ENCODE measurements at places on chromosomes 5 and 9.
A peak's percentile ranks its signal among the peaks of the same experiment; 100 is the strongest.

- no peak for DNase-seq
Measured at GRCh38 chr5:136840601-136841000, 475.3 kb upstream of the TRPC7 start.

DNA sequence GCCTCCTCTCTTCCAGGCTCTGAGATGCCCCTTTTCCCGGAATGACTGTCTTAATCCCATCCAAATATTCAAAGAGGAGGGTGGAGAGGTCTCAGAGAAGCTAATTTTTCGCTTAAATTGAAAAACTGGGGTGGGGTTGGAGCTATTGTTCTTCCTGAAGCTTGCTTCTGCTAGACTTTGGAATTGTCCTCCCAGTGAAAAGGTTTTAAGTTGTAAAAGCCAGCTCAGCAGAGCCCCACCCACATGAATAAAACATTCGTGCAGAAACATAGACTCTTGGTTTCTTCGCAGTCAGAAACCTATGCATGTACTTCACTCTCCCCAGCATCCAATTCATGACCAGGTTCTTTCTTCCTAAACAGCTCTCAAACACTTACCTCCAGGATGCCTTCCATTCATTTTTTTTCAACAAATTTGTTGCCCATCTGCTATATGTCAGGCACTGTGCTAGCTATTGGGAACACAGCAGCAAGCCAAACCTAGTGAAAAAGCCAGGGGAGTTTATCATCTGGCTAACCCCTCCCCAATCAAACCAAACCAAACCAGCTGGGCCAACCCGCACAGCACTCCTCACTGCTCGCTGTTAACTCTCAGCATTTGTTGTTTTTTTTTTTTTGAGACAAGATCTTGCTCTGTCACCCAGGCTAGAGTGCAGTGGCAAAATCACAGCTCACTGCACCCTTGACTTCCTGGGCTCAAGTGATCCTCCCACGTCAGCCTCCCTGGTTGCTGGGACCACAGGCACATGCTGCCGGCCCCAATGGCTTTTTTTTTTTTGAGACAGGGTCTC is 37.9 kb upstream of the OCLN start:
- DNase-seq = no peak

GRCh38 chr5:157203417-157203816 is 22.8 kb downstream of the ITK start:
- DNase-seq = no peak

GRCh38 chr9:71830929-71831328 is 62.6 kb upstream of the CEMIP2 start:
- peak; percentile 52 for DNase-seq

DNA sequence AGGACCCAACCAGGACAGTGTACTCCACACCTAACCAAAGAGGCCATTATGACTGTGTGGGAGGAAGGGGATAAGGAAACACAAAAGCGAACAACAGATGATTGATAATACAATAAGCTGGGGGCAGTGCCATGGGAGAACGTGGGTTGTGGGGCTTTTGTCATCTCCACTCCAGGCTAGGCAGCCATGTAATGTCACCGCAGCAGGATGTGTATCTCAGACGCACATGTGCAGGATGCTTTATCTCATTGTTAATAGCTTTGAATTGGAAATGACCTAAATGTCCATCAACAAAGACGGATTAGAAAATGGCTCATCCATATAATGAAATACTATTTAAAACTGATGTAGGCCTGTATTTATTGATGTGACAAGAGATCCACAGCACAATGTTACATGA is 51.0 kb downstream of the EPB41L4B start:
- DNase-seq = no peak

- no peak for DNase-seq
Measured at GRCh38 chr5:117667105-117667504, 1092.5 kb upstream of the SEMA6A start.

GRCh38 chr5:59769041-59769360 is 124.5 kb downstream of the PDE4D start:
- DNase-seq = no peak

DNA sequence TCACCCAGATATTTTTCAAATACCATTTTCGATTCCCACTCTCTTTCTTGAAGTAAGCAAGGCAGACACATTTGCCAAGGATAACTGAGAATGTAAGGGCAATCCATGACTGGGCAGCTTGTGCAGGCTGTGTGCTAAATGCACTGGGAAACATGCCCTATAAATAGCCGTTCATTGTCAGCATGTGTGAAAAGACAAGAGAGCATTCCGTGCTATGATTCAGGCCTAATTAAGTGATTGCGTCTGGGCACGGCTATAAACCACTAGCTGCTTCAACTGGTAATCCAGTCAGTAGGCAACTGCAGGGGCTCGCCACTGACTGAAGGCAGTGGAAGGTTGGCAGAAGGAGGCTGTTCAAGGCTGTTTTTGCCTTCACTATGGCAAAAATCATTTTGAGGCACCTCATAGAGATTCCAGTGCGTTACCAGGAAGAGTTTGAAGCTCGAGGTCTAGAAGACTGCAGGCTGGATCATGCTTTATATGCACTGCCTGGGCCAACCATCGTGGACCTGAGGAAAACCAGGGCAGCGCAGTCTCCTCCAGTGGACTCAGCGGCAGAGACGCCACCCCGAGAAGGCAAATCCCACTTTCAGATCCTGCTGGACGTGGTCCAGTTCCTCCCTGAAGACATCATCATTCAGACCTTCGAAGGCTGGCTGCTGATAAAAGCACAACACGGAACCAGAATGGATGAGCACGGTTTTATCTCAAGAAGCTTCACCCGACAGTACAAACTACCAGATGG is at the start of gene HSPB3:
Gene HSPB3, plus strand, starts transcription at position 287 of the 745 bp plus-strand sequence. Its CDS starts 91 bp downstream, at position 378.
- DNase-seq = no peak

DNA sequence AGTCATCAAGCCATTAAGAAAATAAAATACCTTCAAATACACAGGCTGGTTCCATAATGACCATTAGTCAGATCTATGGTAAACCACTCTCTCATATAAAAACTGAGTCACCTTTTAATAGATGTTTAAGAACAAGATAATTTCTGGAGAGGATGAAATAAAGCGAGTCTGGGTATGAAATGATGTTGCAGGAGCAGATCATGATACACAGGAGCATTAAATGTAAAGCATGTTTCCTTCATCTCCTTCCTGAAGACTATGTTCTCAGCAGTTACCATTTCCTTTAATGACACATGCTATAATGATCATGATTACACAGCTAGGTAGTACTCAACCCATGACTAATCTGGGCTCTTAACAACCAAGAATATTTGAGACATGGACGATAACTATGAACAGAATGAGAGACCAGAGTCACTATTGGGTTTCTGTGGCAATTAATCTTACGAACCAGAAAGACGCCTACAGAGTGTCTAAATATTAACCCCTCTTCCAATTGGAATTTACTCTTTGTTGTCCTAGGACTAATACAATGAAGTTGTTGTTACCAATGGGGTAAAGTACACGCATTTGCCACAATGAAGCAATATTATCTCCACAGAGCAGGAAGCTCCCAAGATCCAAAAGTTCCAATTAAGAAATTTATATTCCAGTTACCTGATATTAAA is 105.6 kb downstream of the NR6A1 start:
- no peak for DNase-seq

Measured in MV-4-11 (cell line).